ENCODE measurements at places on chromosomes 4 and X.

GRCh38 chr4:102514298-102514964 is 13.3 kb downstream of the NFKB1 start:
- no peak for DNase-seq

- no peak for DNase-seq
These were observed 41.3 kb downstream of the TRAPPC11 start for GRCh38 chr4:183700407-183700806.

GRCh38 chr4:3252480-3252828 is 3.5 kb downstream of the MSANTD1 start:
- no peak for DNase-seq

- no peak for DNase-seq
These were observed 624.2 kb downstream of the GLUD2 start for GRCh38 chrX:121671649-121672048.

GRCh38 chr4:19177616-19178015 is 1074.1 kb upstream of the SLIT2 start:
- peak; percentile 10 for DNase-seq

DNA sequence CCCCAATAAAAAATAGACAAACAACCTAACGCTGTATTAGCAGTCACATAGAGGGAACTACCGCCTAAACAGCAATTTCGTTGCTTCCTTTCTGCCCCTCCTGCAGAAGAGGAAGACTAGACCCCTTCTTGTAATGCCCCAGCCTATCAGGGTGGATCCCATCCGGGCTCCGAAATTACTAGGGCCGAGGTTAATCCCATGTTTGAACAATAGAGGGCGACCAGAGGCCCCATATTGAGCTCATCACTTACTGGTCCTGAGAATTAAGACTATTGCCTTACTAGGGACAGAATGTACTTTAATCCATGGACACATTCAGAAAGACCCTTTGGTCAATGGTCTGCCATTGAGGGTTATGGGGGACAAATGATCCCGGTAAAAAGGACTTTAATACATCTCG is 11.8 kb upstream of the ZNF630 start:
- DNase-seq, result peak; percentile 60

- no peak for DNase-seq
These were observed 62.0 kb downstream of the PHKA1 start for GRCh38 chrX:72652082-72652481.

DNA sequence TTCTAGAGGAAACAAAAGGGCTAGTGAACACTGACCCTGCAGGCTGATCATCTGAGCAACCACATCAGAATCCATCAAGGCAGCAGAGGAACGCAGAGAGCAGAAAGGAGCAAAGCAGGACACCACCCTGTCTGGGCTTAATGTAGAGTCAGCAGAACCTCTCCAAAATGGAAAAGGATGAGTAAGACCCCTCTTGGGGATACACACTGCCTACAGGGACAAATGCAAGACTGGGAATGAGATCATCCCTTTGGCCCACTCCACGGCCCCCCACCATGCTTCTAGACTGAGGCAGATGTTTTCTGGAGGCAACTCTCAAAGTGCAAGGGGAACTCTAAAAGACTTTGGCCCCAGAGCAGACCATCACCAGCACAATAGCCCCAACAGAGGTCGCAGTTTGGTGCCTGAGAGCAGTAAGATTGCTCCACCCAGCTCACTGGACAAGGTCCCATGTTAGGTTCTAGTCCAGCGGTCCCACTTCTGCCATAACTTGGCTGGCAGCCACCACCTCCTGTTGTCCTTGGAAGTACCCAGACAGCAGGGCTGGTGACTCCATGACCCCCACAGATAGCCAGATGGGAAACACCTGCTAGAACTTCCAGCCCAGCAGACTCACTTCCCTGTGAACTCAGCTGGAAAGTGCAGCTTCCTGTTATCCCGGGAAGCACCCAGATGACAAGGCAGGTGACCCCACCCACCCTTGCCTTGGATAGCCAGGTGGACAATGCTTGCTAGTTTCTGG is 372.7 kb downstream of the INPP4B start:
- no peak for DNase-seq

DNA sequence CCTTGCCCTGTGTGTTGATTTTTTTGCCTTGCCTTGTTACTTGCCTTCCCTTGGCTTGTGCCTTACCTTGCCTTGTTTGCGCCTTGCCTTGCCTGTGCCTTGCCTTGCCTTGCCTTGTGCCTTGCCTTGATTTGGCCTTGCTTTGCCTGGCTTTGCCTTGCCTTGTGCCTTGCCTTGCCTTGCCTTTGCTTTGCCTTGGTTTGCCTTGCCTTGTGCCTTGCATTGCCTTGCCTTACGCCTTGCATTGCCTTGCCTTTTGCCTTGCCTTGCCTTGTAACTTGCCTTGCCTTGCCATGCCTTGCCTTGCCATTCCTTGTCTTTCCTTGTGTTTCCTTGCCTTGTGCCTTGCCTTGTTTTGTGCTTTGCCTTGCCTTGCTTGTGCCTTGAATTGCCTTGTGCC is 94.6 kb downstream of the TAB3 start:
- no peak for DNase-seq

DNA sequence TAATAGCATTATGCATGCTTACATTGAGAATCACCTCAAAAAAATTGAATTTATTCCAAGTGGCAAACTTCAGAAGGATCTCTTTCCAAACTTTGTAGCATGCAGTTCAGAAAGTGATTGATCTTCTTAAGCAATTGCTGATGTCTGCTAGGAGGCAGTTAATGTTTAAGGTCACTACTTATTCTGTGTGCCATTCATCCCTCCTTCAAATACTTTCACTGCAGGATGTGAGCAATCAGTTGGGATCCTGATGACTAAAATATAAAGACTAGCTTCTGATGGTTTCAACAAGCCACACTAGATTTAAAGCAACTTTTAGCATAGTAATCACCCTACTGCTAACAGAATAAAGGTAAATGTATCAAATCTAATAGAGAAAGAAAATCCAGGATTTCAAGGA is 414.1 kb downstream of the ADGRL3 start:
- peak; percentile 7 for DNase-seq

DNA sequence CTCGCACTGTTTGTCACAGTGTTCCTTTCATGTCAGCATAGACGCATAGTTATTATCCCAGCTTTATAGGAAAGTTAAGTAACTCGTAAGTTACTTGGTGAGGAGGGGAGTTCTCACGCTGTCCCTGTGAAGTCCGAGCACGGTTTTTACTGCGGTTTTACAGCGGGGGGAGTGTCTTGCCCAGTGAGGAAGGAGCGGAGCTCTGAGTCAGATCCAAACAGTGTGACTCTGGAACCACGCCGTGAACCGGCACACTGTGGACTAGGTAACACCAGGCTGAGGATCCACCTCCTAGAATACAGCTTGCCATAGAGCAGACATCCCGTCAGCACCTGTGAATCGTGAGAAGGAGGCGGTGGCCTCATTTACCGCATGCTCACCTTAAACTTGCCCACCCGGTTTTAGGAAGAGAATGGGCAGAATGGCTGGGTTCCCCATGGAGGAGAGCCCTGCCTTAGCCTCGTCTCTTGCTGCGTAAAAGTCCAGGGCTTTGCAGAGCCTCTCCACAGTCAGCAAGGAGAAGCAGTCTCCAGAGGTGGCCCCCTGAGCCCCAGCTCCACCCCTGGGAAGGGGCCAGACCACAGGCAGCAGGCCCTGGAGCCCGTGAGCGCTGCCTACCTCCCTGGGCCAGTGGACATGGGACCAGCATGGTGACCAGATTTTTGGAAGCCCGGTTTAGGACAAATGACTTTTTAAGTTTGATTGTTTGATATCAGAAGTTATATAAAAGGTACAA is 40.2 kb upstream of the HGFAC start:
- DNase-seq, result no peak

DNA sequence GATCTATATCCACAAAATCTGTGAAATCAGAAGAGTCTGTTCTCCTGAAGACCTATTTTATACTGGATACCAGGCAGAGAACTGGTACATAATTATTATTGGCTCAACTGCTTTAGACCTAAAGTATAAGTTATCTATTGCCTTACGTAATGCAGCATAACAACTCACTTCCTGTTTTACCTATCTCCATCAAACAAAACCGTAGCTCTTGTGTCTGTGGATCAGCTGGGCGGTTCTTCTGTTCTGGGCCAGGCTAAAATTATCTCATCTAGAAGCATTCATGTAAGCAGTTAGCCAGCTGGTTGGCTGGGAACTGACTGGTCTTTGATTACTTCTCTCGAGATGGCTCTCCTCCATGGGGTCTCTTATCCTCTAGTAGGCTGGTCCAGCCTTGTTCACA is 57.8 kb downstream of the PPP1R2C start:
- no peak for DNase-seq

DNA sequence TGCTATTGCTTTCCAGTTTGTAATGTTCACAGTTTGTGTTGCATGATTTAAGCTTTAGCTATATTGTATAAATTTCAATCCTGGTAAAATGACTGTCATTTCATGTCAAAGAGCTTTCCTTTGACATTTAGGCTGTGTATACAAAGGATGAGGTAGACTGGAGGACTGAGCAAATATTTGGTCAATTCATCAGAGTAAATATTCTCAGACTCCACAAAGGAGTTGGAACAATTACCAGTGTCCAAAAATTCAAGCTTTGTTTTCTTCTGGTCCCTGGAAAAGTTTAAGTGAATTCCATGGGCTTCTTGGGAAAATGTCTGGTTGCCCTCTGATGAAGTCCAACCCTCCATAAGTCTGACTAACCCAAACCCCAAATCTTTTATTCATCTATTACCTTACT is 682.4 kb downstream of the DACH2 start:
- DNase-seq, result no peak

- DNase-seq, result peak; percentile 88
These were observed 62.3 kb downstream of the AGTR2 start for GRCh38 chrX:116232833-116233232.

DNA sequence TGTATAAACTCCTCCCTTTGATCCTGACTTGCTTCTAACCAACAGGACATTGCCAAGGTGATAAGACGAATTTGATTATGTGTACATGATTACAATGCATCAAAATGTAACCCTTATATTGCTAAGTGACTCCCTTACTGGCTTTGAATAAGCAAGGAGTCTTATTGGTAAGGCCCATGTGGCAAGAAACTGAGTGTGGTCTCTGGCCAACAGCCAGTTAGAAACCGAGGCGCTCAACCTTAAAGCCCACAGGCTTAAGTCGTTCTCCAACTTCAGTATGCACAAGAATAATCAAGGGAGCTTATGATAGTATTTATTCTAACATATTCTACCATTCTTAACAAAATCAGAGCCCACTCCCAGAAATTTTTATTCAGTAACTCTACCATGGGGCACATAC is 374.2 kb upstream of the F9 start:
- no peak for DNase-seq

- DNase-seq, result no peak
These were observed 149.5 kb downstream of the NR3C2 start for GRCh38 chr4:148292686-148293085.

DNA sequence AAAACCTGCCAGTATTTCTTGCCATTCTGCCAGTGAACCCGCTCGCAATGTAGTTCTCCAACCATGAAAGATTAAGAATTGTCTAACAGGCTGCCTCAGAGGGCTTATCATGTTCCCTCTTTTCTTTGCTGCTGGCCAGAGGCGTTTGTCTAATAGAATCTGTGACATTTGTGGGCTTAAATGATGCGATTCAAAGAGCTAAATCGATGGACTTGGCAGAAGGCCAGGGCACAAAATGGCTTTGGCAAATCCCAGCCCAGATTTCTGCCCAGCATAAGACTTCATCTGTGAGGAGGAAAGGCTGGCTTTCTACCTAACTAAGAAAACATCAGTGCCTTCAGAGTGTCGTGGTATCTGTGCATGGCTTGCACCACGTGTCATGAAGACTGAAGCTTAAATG is 79.9 kb downstream of the TRPC5OS start:
- DNase-seq, result no peak

DNA sequence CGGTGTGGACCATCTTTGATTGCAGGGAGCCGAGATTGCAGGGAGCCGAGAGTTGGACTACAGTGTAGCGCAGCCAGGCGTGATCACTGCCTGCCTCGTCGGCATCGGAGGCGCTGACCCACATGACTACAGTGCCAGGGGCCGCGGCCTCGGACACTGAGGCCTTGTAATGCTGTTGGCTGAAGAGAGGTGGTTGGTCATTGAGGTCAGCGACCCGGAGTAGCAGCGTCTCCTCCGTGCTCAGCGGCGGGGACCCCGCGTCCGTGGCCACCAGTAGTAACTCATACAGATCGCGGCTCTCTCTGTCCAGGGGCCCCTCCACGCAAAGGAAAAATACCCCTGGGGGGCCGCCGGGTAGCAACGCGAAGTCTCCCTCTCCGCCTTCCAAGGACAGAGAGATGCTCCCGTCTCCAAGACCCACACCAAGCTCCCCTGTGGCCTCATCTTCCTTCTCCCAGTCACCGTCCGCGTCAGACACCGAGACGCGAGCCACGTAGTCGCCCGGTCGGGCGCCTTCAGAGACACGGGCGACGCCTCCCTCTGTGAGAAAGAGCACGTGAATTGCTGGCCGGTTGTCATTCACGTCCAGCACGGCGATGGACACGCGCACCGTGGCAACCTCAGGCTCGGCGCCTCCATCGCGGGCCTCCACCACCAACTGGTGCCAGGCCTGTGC is 1.9 kb downstream of the DCHS2 start:
- no peak for DNase-seq

DNA sequence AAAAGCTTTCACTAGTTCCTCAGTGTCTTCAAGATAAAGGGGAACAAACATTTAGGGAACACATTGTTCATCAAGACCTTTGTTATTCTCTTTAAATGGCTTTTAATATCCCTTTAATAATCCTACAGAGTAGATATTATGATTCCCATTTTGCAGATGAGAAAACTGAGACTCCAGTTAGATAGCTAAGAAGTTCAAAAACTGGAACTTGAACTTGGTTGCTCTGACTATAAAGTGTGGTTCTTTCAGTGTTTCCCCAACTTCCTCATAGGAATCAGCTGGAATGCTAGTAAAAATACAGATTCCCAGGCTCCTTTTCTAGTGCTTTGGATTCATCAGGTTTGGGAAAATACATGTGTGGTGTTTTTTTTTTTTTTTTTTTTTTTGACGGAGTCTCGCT is 37.7 kb downstream of the DLG3 start:
- no peak for DNase-seq

DNA sequence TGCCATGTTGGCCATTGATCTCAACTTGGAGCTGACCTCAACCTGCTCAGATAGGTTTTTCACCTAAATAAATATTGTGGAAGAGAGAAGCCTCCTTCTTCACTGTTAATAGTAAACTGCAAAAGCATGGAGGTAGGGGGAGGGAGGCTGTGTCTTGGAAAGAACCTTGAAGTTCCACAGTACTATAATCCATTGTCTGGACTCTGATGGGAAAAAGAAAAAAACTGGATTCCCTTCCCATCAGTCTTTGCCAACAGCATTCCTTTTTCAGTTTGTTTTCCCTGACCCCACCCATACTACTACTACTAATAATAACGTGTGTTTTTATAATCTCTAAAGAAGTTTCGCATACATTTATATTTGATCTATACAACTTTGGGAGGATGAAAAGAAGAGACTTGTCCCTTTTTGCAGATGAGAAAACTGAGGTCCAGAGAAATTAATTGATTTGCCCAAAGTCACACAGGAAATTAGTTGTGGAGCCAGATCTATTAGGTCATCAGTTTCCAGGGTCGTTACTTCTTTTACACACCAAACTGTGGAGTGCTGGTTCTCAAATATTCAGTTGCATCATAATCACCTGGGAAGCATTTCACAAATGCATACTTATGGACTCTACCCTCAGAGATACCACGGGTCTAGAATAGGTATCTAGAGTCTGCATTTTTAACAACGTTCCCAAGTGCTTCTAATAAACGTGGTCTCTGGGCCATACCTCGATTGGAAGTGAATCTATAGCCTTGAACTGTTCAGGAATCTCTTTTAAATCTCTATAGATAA is 59.1 kb downstream of the LUZP4 start:
- no peak for DNase-seq

All from fibroblast of pulmonary artery (primary cell).